ENCODE measurements at places on chromosomes 12 and 14.

- DNase-seq = no peak
Measured at GRCh38 chr12:6206327-6206726, 6.1 kb downstream of the CD9 start.

GRCh38 chr12:123937707-123938591, 34.7 kb downstream of the CCDC92 start:
- DNase-seq = no peak

DNA sequence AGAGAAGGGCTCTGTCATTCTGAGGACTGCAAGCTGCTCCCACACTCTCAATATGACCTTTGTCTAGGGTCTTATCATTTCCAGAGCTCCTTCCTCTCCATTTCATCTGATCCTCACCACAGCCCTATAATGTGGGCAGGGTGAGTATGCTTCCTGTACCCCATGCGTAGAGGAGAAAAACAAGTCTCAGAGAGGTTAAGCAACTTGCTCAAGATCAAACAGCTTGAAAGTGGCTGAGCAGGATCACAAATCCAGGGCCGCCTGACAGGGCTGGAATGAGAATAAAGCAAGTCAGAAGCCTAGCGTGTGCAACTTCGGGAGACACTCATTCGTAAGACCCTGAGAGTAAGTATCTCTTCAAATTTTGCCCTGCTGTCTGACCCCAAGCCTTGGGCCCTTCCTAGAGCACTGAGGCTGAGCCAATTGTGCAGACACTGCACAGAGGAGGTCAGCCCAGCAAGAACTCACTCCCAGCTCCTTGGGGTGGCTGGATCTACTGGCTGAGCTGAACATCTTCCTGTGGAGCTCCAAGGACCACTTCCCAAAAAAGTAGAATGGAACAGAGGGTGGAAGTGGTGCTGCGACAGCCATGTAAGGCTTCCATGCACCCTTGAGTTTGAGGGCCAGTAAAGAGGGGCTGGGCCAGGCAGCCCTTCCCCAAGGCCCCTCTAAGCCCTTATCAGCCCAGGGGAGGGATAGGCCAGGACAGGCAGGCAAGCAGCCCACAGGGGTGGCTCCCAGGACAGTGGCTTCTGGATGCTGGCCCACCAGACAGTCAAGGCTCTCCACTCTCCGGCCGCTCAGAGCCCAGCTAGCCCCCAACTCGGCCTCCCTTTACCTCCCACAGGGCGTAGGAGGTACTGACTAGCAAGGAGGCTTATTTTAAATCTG, 10.5 kb downstream of the ZFP36L1 start:
- DNase-seq = no peak

DNA sequence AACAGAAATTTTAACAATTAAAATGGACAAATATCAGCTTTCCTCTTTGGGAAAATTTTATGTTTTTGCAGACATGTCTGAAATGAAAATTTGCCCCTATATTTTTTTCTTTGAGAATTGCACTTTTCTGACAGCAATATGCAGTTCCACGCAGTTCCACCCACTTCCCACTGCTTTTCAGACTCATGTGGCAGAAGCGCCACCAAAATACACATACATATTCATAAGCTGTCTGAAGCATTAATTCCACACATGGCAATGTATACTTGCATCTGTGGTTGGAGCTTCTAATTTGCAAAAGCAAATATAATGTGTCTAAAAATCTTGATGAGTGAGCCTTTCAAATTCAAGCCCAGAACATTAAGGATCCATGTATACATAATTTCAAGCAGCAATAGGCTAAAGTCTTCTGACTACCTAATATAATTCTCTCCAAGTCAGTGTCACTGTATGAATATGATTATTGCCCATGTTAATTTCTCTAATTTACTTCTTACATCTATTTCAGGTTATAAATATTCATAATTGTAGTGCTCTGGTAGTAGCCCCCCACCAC, 129.5 kb downstream of the PRKD1 start:
- DNase-seq = no peak

- DNase-seq = no peak
Measured at GRCh38 chr14:66315548-66315947, 170.6 kb upstream of the CCDC196 start.

GRCh38 chr14:77593501-77593961, 22.9 kb downstream of the SPTLC2 start:
- DNase-seq = no peak

DNA sequence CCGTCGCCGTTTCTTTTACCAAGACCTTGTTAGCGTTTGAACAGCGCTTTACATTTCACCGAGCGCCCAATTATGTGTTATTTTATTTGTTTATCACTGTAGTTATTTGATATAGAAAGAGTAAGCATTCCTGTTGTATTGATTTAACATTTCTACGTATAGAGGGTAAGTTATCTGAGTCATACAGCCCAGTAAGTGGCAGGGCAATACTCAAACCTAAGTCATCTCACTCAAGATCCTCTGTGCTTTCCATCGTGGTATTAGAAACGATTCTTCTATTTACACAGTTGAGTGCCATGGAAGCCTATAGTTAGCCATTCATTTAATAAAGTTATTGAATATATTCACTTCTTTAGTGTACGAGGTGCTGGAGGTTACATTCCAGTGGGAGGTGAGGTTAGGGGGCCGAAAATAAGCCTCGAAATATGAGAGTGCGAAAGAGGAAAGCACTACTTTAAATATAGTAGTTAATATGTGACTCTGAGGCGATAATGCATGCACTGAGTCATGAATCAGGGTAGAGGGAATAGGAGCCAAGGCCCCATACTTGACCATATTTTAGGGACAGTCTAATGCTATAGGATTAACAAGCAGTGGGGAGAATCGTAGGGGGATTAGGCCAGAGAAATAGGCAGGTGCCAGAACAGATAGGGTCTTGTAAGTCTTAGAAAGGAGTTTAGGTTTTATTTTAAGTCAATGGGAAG, 629 bp downstream of the RAD51AP1 start:
- no peak for DNase-seq

- no peak for DNase-seq
Measured at GRCh38 chr14:56720703-56721460, 89.4 kb downstream of the OTX2 start.

GRCh38 chr14:101290611-101291010, 270.7 kb upstream of the DIO3 start:
- DNase-seq = no peak

DNA sequence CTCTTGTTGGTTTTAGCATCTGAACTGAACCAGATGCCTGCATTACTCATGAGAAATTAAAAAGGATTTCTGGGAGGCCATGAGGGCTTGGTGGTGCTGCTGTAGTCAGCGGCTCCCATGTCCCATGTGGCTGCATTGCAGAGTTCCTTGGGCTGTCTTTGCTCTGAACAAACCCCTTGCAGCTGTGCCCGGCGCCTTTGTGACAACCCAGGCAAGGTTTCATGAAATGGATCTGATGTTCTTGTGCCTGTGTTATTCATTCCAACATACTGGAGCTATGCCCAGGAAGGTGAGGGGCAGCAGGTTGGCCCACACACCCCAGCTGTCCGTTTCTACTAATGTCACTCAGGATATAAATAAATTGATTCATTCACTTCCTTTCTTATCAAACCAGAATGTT, 40.8 kb downstream of the TGFB3 start:
- DNase-seq = no peak

GRCh38 chr14:59346329-59346728, 118.9 kb downstream of the GPR135 start:
- DNase-seq = no peak

DNA sequence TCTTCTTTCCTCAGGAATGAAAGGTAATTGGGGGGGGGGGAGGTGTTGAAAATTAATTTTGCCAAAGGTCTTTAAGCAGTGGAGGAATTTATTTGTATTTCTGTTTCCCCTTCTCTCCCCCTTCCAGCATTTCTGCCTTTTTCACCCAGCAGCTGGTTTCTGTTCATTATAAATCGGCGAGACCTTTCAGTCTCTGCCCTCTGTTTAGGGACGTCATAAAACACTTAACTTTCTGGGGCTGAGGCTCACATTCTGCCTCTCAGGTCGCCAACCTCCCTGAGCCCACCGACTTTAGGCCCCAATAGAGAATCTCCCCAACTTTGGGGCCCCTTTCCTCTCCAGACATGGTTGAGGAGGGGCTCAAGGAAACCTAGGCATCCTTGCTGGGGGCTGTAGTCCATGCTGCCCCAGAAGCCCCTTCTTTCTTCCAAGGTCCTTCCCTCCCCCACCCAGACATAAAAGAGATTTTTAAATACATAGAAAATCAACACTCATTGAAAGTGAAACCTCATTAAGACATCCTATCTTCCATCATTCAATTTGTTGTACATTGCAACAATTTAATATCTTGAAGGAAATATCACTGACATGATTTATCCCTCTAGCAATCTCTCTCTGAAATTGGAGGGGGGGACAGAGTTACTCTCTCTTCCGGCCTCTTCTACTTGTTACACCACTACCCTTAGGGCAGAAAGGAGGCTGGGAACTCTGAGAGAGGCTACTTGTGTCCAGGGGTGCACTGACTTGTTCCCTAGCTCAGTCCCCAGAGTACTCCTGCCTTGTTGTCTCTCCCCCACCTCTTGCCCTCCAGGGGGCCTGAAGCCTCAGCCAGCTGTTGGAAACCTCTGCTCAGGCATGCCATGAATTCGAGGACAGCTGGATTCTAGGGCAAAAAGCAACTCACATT, 2.5 kb upstream of the HOXC6 start:
- no peak for DNase-seq

DNA sequence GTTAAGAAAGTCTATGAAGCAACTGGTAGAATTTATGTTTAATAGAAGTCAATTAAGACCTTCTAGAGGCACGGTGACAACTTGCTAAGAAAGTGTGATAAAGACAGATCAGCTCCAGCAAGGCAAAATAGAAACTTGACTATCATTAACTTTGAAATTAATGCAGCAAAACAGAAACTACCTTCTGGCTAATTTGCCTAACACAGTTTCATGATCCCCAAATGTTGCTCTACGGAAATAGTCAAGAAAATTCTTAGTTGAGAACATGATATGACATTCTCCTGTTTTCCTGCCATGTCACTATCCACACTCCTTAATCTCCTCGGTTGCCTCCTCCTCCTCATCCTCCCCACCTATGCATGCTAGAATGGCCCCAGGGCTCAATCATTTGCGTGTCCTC, 4.2 kb downstream of the DENND5B start:
- DNase-seq = no peak

- DNase-seq = no peak
Measured at GRCh38 chr14:71703477-71703876, 228.8 kb upstream of the RGS6 start.

DNA sequence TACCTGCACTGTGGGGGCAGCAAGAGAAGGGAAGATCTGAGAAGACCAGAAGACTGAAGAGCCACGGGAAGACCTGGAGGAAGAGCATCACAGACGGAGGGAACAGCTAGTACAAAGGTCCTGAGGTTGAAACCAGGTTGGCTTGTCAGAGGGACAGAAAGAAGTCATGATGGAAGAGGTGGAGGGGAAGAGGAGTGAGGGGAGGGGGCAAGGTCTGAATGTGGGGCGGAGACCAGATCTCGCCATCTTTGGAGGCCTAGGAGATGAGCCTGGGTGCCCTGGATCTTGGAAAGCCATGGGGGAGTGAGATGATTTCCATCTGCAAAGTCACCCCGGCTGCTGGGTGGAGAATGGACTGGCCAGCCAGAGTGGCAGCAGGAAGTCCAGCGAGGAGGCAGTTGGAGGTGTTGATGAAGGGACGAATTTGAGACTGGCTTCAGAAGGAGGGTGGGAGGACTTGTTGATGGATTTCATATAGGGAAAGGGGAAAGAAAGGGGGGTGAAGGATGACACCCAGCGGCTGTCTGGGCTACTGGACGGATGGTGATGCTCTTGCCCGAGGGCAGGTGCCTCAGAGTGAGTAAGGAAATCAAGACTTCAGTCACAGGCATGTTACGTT, 14.6 kb upstream of the UBC start:
- DNase-seq = no peak

- DNase-seq = peak; percentile 87
Measured at GRCh38 chr12:6766651-6767349, 637 bp downstream of the PTMS start.

GRCh38 chr12:40192704-40193255, 32.0 kb upstream of the LRRK2 start:
- no peak for DNase-seq

- no peak for DNase-seq
Measured at GRCh38 chr14:57981817-57982560, 116.1 kb upstream of the SLC35F4 start.

- DNase-seq = no peak
Measured at GRCh38 chr12:121297435-121297991, 1.0 kb upstream of the CAMKK2 start.

GRCh38 chr12:38690646-38691045, 214.7 kb downstream of the CPNE8 start:
- no peak for DNase-seq

- DNase-seq = no peak
Measured at GRCh38 chr14:31945701-31946100, 131.4 kb upstream of the ARHGAP5 start.

GRCh38 chr14:104973135-104973384, 5.1 kb downstream of the AHNAK2 start:
- no peak for DNase-seq

DNA sequence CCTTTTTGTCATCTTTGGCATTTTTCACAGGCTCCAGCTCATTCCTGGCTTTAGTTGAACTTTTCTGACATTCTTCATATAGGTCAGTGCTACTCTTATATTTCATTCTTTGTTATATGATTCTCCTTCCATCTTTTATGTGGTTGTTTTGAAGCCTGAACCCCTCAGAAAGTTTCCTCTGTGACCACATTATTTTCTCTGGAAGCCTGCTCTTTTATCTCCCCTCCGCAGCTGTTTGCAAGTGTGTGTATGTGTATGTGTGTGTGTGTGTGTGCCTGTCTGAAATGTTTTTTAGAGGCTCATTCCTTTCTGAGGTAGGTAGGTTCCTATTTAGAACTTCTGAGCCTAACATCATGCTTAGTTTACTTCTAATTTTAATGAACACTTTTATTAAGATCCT, 47.6 kb downstream of the ANO4 start:
- DNase-seq = no peak

Data from ecto neural progenitor cell (in vitro differentiated cells).